ENCODE measurements at places on chromosomes 6 and 20.

- DNase-seq, result no peak
These were observed 11.4 kb downstream of the SLC2A4RG start for GRCh38 chr20:63750807-63751470.

- DNase-seq, result no peak
These were observed 23.9 kb downstream of the PPP1R16B start for GRCh38 chr20:38829296-38829875.

GRCh38 chr6:26216886-26217713 lies 129.9 kb downstream of the HFE start:
- DNase-seq, result peak; percentile 88

DNA sequence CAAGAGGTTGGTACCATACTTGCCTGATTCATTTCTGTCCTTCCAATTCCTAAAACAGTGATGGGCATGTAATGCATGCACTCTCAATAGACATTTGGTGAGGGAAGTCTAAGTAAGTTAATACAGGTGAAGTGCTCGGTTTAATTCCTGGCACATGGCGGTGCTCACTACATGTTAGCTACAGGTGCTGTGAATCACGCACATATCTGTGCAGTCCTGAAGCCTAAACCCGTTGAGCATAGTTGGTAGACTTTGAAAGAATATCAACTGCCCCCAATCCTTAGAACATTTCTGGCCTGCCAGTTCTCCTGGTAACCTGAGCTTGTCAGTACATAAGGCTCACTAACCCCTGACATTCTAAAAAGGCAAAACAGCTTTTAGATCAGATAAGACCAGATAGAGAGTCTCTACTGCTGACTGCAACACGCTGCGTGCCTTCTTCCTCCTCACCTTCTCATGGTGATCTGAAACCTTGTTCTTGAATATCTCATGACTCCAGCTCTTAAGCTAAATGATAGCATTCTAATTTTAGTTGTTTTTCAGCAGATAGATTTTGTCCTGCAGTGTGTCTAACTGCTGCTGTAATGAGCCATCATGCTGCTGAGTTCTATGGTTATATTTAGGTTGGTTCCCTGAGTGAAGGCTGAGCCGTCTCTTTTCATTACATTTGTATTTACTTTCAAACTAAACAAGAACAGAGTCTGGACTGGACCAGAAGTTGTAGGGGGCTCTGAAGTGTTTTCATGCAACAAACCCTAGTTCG lies 328.5 kb upstream of the QKI start:
- no peak for DNase-seq

- no peak for DNase-seq
These were observed 25.9 kb downstream of the RNASET2 start for GRCh38 chr6:166930354-166930891.

- no peak for DNase-seq
These were observed 5.7 kb downstream of the HCK start for GRCh38 chr20:32057656-32058184.

GRCh38 chr20:3651204-3651962 lies 11.8 kb downstream of the GFRA4 start:
- DNase-seq, result no peak

DNA sequence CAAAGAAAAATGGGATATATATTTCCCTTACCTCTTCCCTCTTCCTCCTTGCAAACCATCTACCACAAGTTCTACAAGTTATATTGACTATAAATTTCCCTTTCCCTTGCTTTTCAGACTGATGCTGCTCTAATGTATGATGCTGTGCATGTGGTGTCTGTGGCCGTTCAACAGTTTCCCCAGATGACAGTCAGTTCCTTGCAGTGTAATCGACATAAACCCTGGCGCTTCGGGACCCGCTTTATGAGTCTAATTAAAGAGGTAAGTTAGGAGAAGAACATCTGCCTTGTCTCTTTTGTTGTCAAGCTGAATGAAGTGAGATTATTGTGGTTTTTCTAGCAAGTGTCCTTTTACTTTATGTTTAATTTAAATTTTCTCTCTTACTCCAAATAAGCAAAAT lies 406.0 kb downstream of the GRIK2 start:
- DNase-seq, result no peak

Measured in stimulated activated naive B cell treated with anti-CD40 and anti-IgM and Interleukin-4, amounts not matched to agents 10 μg/mL and 1 μg/mL and 100 μg/mL, for 72 hours (primary cell).